T-helper 2 cell treated with Interferon-gamma antibody and Interleukin-4, amounts not matched to agents 100 ng/mL and 5 ng/mL, for 36 hours (primary cell): ENCODE measurements at places on chromosomes 16 and 17. TPM values are rescaled to one million over a fixed set of nuclear protein-coding genes. Genes with fewer than 3 reads are reported as not detected.

Gene SCIMP
- not detected in 2 replicates for total RNA-seq

Gene ADAD2
- not detected in 2 replicates for total RNA-seq

Gene TMEM88
- total RNA-seq = 0.57 and 0.82 TPM in 2 replicates

Gene TOM1L1
- total RNA-seq = 0.16 and 0.68 TPM in 2 replicates

Gene KCNG4
- total RNA-seq = not detected in 2 replicates

Gene KRT23
- total RNA-seq = not detected in 2 replicates

Gene ADAP2
- 0.91 and 1.3 TPM in 2 replicates for total RNA-seq
